ENCODE measurements at places on chromosomes 11 and 22.

- no peak for DNase-seq
These were observed 9.9 kb upstream of the GNB1L start for GRCh38 chr22:19864538-19865106.

GRCh38 chr11:30171661-30172060, 59.2 kb upstream of the FSHB start:
- DNase-seq, result no peak

DNA sequence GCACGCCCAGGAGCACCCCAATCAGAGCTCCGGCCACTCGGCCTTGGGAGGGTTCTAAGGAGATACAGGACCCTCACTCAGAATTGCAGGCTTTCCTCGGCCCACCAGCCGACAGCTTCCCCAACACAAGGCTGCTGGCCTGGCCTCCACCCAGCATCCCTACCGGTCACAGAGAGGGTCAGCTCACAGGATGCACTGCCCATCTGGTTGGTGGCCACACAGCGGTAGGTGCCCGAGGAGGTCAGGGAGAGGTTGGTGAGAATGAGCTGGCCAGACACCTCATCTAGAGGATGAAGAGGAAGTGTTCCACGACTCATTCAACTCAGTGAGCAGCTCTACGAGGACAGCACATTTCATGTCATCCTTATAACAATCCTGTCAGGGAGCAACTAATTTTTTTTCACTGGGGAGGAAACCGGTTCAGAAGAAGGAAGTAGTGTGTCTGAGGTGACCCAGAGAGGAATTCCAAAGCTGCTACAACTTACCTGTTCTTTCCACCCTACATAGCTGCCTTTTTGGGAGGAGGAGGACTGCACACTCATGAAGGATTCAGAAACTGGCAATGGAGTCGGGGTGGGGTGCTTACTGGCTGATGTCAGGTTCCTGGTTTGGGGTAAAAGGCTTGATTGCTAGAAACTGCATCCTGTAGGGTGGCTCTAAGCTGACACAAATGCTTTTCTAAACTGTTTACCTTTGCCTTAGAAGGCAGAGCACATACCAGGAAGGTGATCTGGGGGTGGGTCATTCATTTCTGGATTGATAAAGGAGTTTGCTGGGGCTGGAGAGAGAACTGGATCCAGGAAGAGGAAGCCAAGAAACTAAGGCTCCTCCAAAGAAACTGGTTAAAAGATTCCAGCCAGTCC, 3.3 kb downstream of the VSIG2 start:
- no peak for DNase-seq

DNA sequence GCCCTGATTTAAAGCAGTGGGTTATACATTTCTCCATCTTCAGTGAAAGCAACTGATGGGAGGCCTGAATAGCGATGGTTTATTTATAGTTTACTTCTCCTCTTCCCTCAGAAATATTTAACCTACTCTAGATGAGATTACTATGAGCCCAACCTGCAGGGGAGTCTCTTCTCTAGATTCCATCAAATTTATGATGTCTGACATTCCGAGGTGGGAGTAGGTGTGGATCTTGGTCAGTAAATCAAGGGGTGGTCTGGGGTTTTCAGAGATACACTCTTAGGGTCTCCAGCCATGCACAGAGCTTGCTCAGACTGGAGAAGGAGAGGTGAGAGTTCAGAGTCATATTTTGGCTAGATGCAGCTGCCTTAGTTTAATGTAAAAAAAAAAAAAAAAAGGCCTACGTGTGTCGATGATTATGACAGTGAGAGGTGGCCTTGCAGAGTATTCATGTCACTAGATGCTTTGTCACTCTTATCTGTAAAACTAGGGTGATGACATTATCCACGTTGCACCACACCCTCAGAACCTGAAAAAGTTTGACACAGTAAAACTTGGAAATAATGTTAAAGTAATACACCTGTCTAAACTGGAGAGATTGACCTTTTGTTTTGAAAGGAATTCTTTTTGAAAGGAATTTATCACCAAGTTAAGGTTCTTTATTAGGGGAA, 81.2 kb downstream of the EXT2 start:
- no peak for DNase-seq

DNA sequence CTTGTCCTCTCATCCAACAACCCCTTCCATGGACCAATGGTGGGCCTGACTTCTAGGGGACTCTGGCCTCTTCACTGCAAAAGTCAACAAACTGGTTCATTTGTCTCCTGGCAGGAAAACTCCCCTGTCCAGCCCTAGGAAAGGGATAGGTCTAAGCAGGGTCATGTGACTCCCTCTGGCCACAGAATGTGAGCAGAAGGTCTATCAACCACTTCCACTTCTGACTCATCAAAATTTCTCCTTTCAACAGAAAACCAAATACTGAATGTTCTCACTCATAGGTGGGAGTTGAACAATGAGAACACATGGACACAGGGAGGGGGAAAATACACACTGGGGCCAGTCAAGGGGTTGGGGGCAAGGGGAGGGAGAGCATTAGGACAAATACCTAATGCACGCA, 1.3 kb upstream of the ISX start:
- DNase-seq, result no peak

DNA sequence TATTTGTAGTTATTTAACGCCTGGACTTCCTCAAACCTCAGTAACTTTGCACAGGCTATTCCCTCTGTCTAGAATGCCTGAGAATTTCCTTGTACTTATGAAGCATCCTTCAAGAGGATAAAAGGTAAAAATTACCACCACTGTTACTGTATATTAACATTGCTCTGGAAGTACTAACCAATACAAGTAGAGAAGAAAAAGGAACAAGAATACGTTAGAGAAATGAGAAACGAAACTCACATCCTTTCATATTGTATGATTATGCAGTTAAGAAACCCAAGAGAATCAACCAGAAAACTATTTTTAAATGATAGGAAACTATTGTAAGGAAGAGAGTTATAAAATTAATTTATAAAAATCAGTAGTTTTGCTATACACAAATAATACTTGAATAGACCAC, 48.2 kb upstream of the OR5P2 start:
- DNase-seq, result no peak

DNA sequence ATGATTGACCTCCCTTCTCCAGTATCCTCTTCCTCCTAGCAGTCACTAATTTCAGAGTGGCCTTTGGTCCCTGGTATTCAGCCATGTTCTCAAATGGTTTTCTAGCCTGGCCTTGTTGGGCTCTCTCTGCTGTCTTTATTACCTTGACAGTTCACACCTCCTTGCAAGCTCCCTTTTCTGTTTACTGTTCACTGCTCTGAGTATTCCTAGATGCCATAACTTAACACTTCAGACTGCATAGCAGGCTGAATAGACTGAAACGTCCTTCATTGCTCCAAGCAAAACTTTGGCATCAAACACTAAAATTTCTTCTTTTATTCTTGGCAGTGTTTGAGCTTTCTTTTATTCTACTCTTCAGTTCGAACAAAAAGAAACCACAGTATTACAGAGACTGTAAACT, 49.7 kb upstream of the SLC25A18 start:
- DNase-seq, result no peak
